ENCODE measurements at places on chromosomes 13 and 19.

- DNase-seq, result no peak
These were observed 3.8 kb downstream of the LILRA4 start for GRCh38 chr19:54335164-54335563.

DNA sequence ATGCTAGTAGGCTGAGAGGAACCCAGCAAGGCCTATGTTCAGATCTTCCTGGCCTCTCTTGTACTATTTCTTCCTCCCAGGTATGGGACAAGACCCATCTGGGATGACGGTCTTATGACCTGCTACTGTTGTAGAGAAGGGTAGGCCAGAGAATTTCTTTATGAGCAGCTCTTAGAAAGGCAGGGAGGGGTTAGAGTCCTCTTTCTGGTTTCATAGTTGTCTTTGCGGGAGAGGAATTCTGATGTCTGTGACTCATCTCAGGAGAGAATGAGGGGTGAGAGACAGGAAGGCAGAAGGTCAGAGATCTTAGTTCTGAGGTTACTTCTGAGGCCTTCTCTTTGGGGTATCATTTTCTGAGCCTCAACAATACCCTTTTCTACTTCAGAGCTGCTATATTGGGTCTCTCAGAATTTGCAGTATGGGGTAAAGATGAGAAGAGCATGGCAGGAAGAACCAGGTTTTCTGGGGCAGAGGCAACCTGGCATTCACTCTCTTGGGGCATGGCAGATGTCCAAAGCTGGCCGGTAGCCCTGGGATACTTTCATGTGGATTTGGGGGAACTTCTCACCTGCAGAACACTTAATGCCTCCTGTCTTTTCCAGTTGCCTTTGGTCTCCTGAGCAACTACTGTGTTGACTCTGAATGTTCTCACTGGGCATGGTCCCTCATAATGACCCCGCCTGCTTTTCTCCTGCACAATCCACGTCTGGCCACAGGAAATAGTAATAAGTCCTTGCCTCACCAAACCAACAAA, 154.4 kb downstream of the GGACT start:
- DNase-seq, result no peak

DNA sequence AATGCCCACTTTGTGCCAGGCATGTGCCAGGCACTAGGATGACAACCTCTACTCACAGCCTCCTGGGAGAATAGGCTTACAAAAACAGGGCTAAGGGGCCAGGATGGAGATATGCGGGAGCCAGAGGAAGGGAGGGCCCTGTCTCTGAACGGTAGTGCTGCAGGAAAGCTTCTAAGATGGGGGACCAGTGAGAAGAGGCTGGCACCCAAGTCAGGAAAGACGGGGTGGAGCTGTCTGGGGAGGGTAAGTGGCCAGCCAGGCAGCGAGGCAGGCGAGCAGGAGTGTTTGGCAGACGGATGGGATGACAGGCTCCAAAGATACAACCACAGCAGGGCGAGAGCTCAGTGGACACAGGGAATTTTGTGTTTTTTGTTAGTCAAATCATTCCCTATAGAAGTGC, 44.7 kb upstream of the GPI start:
- DNase-seq, result no peak

- no peak for DNase-seq
These were observed at the start of gene CLDND2 for GRCh38 chr19:51368366-51369282. Gene CLDND2 (minus strand): TSS chr19:51369003. CDS start chr19:51368577, 426 bp downstream.

GRCh38 chr13:27667946-27668345, 46.3 kb downstream of the POLR1D start:
- DNase-seq, result no peak

GRCh38 chr19:46409191-46409590, 4.2 kb downstream of the CCDC8 start:
- DNase-seq, result no peak

- no peak for DNase-seq
These were observed 66.1 kb upstream of the DIAPH3 start for GRCh38 chr13:60229708-60230272.

- DNase-seq, result no peak
These were observed 7.4 kb upstream of the IL4I1 start for GRCh38 chr19:49904136-49904535.

DNA sequence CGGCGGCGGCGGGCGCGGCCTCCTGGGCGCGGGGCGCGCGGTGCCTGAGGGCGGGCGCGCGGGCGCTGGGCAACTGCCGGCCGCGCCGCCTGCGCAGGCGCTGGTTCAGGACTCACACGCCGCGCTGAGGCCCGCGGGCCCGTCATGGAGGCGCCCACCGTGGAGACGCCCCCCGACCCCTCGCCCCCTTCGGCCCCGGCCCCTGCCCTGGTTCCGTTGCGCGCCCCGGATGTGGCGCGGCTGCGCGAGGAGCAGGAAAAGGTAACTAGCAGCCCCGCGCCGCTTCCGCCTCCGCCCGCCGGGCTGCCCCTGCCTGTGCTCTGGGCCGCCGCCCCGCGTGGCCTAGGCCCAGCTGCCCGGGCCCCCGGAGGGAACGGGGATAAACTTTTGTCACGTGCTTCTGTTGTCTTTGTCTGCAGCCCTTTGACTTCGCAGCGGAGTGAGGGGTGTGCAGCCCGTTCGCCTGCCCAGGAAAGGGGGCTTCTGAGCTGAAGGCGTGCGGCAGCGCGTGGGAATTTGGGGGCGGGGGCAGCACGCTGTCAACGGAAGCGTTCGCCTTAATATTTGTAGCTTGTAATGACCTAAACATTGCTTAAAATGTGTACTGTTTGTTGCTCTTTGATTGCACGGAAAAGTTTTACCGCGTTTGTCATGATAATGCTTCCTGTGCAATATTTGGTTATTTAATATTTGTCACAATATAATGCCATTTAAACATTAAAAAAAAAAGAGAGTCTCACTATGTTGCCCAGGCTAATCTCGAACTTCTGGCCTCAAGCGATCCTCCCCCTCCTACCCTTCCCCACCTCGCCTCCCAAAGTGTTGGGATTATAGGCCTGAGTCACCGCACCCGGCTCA, 594 bp downstream of the URI1 start:
- peak; percentile 71 for DNase-seq

DNA sequence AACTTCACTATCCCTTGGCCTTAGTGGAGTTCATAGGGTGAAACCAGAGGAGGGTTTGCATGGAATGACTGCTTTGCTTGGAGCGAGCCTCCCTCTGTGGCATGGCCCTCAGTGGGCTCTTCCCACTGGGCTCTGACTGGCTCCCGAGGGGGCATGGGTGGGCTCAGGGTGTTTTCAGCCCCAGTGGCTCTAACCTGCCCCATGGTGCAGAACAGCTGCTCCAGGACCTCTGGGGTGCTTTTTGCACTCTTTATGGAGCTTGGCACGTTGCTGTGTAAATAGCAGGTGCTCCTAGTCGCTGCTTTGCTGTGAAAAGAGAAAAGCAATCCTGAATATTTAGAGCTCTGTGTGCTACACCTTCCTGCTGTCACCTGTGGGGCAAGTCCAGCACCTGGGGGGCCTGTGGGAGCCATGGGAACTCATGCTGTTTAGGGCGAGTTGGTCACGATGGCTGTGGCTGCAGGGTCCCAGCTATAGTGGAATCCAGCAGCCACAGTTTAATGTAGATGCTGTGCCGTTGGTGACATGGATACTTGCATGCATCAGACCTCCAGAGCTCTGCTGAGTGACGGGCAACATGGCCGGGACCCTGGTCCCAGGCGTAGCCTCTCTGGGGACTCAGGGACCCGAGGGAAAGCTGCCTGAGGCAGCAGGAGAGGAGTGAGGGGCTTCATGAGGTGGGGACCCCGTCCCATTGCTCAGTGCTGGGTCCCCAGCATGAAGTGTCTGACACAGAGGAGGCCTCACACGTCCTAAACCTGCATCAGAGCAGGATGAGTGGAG, 14.3 kb upstream of the MCF2L start:
- DNase-seq, result no peak

DNA sequence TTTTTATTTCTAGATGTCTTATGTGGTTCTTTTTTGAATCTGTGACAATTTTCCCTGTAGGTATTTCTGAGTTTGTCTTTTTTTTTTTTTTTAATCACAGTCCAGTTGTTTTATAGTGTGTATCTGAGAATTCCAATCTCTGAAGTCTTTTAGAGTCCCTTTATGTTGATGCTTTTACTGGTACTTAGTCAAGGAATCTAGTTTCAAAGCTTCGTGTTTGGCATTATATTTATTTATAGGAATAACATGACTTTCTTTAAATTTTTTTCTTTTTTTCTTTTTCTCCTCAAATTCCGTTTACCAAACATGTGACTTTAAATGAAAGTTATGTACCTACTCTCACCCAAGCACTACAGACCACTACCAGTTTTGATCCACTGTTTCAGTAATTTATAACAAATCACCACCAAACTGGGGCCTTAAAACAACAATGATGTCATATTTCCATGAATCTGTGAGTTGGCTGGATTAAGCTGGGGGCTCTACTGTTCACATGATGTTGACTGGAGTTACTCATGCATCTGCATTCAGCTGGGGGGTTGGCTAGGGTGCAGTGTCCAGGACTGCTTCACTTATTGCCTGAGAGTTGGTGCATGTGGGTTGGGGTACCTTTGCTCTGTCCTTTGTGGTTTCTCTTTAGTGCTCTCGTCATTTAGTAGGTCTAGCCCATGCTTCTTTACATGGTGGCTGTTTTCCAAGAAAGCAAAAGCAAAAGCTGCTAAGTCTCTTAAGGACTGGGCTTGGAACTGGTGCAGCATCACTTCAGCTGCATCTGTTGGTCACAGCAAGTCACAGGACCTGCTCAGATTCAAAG, 22.3 kb downstream of the KCTD4 start:
- DNase-seq, result no peak

DNA sequence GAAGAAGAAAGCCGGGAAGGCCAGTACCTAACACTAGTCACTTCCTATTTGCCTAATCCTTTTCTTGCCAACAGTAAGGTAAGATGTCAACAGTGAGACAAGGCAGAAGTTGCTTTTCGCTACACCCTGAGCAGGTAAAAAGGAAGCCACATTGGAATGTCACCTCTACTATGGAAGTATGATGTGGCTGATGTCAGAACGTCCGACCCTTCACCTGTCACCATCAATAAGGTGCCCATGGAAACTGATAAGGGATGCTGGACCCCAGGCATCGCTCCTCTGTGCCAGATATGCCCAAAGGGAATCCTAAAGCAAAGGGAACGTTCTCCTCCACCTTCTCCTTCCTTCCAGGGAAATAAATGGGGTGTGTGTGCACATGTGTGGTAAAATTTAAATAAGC, 34.3 kb downstream of the COL4A1 start:
- no peak for DNase-seq

GRCh38 chr19:38702278-38702677, 42.0 kb downstream of the CAPN12 start:
- DNase-seq, result no peak

- DNase-seq, result no peak
These were observed 11.3 kb downstream of the DDX39A start for GRCh38 chr19:14407605-14408484.

GRCh38 chr19:2003874-2004273, 11.6 kb downstream of the BTBD2 start:
- no peak for DNase-seq

GRCh38 chr13:75425216-75426009, 56.6 kb downstream of the TBC1D4 start:
- DNase-seq, result no peak

DNA sequence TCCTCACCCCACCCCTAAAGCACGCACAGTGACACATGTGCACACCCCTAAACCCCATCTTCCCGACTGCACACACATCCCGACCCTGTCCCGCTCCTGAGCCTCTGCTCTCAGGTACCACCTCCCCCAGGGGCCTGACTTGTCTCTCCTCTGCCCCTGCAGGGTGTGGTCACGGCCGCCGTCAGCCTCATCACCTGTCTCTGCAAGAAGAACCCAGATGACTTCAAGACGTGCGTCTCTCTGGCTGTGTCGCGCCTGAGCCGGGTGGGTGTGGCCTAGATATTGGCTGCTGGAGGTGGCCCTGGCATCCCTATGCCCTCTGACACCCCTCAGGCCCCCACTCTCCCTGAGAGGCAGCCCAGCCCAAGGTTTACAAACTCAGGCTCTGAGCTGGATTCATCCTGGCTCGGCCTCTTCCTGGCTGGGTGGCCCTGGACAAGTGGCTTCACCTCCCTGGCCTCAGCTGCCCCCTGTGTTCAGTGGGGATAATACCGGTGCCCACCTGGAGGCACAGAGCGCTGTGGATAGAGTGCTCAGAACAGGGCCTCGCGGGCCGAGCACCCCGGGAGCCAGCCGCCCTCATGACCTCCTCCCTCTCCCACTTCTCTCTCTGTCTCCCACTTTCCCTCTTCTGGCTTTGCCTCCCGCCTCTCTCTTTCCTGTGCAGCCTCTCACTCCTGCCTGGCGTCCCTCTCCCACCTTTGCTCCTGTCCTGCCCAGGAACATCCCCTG, 20.1 kb downstream of the FUZ start:
- no peak for DNase-seq

DNA sequence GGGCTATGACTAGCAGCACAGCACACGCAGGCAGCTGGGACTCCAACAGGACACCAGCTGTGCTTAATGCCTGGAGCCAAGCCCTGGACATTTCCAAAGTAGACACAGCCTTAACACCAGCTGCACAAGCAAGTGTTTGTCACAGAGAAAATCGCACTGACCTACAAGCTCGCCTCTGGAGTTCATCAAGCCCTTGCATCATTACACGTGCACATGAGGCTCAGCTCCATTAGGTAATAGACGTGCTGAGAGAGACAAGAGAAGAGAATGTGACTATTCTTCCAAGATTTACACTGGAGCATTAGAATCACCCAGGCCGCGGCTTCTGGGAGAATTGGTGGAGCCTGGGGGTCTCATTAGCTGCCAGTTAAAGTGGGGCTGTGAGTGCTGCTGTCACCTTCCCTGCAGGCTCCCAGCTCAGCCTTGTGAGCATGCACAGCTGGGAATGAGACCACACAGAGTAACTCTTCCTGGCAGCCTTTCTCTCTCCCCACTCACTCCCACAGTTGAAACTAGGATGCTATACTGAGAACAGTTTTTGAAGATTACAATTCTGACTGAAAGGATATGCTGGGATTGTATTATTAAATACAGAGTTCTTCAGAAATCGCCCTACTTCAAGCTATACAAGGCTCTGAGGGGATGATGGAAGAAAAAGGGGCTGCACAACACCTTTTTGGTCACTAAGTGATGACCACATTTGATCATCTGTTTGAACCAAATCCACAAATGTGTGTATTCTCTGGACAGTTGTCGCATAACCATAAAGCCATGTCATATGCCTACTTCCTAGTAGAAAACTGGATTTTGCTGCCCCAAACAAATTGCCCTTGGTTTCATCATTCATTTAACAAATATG, 10.5 kb downstream of the STOML3 start:
- DNase-seq, result no peak

DNA sequence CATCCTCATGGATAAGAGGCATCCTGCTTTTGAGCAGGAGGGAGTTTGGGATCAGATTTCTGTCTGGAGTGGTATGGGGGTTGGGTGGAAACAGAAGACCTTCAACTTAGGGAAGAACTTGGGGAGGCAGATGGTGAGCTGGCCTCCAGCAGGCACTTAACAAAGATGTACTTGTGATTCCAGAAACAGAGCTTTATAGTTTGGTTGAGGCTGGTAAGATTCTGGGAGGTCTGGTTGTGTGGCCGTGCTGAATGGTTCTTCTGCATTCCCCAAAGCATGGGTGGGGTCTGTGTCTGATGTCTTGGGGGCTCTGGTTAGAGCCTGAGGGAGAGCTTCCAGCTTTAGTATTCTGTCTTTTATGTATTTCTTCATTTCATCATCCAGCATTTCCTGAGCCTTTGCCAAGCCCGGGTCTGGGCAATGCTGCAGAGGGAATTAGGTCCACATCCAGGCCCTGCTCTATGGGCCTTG, 4.8 kb downstream of the MEGF8 start:
- DNase-seq, result no peak

- DNase-seq, result no peak
These were observed 329.6 kb downstream of the COG6 start for GRCh38 chr13:39985071-39985470.

GRCh38 chr13:107642831-107643230, 572.5 kb downstream of the LIG4 start:
- DNase-seq, result no peak

Data from HAP-1 (cell line).